ENCODE measurements at places on chromosomes 16 and 17.

GRCh38 chr16:85380905-85381737 is 232.0 kb upstream of the GSE1 start:
- no peak for DNase-seq

GRCh38 chr17:73135766-73136165 is 29.0 kb upstream of the SSTR2 start:
- DNase-seq = no peak

- no peak for DNase-seq
These were observed 20.4 kb upstream of the KDM8 start for GRCh38 chr16:27182906-27183405.

GRCh38 chr17:76869496-76870376 is 1.5 kb downstream of the MGAT5B start:
- DNase-seq = no peak

- no peak for DNase-seq
These were observed 287.6 kb upstream of the GOT2 start for GRCh38 chr16:59021751-59022150.

GRCh38 chr16:64711596-64711995 is 410.3 kb downstream of the CDH11 start:
- no peak for DNase-seq

DNA sequence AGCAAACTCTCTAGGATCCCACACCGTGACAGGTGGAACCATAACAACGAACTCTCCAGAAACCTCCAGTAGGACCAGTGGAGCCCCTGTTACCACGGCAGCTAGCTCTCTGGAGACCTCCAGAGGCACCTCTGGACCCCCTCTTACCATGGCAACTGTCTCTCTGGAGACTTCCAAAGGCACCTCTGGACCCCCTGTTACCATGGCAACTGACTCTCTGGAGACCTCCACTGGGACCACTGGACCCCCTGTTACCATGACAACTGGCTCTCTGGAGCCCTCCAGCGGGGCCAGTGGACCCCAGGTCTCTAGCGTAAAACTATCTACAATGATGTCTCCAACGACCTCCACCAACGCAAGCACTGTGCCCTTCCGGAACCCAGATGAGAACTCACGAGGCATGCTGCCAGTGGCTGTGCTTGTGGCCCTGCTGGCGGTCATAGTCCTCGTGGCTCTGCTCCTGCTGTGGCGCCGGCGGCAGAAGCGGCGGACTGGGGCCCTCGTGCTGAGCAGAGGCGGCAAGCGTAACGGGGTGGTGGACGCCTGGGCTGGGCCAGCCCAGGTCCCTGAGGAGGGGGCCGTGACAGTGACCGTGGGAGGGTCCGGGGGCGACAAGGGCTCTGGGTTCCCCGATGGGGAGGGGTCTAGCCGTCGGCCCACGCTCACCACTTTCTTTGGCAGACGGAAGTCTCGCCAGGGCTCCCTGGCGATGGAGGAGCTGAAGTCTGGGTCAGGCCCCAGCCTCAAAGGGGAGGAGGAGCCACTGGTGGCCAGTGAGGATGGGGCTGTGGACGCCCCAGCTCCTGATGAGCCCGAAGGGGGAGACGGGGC is 1.3 kb downstream of the SPN start:
- DNase-seq = no peak

DNA sequence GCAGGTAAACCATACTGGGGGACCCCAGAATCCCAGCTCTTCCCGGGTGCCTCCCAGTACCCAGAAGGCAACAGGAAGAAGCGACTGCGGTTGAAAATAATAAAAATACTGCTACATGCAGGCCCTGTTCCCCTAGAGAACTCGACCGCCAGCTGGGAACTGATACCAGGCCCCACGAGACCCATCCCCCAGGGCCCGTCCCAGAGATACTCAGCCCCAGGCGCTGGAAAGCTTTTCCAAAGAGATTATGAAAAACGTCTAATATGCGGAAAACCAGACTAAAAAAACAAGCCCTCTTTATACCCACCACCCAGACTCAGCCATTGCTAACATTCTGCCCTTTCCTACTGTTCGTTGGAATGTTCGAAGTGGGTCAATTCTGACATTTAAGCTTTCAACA is 12.9 kb upstream of the MEAK7 start:
- DNase-seq = no peak

GRCh38 chr17:66537502-66537901 is 235.1 kb downstream of the PRKCA start:
- DNase-seq = no peak

- DNase-seq = no peak
These were observed 18.3 kb downstream of the UBFD1 start for GRCh38 chr16:23575834-23576233.

Data from pulmonary artery endothelial cell (primary cell).